IPS DF 19.7 (cell line): ENCODE measurements at places on chromosomes 1 and 21.
A peak's percentile ranks its signal among the peaks of the same experiment; 100 is the strongest.

- DNase-seq: no peak
Measured at GRCh38 chr1:39170731-39171667, 33.5 kb upstream of the MACF1 start.

- DNase-seq: no peak
Measured at GRCh38 chr1:210746024-210746731, 387.8 kb downstream of the KCNH1 start.

- no peak for DNase-seq
Measured at GRCh38 chr1:2983706-2984398, 37.4 kb upstream of the ACTRT2 start.

GRCh38 chr1:11196945-11197344 is 7.8 kb downstream of the ANGPTL7 start:
- DNase-seq: no peak

- no peak for DNase-seq
Measured at GRCh38 chr1:205706601-205707502, 26.5 kb upstream of the SLC45A3 start.

DNA sequence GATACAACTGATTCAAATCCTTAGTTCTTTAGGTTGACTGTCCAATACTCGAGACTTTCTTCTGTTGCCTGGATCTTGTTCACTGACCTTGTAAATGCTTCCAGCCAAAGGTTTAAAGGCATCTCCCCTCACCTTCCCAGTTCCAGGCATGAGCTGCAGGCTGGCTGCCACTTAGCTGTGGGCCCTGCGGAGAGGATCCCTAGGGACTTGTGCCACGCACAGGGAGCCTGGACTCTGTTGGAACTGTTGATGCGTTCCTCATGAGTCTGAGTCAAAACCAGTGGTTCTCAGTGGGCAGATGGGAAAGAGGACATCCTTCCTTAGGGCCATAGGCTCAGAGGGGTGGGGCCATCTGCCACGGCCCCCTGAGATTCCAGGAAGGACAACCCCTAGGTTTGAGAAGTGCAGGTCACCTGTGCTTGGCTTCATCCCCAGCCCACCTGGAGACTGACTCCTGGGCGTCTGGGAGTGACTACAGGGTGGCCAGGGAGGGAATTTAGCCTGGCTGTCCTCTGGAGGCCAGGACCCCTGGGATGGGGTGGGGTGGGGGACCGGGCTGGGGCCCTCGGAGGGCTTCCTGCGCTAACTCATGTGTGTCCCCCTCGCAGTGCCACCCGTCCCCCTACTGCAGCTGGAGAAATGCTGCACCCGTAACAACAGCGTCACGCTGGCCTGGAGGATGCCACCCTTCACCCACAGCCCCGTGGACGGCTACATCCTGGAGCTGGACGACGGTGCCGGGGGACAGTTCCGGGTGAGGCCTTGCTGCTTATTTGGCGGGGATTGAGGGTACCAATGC is 37.6 kb upstream of the GNPAT start:
- no peak for DNase-seq

DNA sequence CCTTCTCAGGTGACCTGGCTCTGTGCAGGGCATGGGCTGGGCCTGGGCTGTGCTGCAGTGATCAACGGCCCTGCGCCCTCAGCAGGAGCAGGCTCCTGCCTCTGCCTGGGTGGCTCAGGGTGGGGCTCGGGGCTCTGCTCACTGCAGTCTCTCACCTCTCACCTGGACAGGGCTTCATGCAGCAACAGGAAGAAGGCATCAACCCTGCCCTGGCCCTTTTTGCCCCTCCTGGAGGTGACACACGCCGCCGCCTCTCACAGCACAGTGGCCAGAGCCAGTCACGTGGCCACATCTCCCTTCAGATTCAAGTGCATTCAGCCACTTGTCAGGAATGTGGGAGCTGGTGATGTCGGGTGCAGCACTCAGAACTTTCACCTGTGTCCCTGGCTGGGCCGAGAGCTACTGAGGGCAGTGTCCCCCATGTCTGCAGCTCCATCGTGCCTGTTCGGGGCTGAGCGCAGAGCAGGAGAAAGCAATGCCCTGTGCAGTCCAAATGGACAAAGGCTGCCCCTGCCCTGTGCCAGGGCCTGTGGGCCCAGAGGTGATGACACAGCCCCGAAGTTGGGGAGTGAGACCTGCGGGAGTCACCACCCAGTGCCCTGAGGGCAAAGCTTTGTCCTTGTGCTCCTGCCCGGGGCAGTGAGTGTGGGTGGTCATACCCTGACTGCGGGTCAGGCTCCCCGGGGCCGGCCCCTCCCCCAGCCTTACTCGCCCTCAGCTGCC is 314.0 kb downstream of the PTPRU start:
- no peak for DNase-seq

DNA sequence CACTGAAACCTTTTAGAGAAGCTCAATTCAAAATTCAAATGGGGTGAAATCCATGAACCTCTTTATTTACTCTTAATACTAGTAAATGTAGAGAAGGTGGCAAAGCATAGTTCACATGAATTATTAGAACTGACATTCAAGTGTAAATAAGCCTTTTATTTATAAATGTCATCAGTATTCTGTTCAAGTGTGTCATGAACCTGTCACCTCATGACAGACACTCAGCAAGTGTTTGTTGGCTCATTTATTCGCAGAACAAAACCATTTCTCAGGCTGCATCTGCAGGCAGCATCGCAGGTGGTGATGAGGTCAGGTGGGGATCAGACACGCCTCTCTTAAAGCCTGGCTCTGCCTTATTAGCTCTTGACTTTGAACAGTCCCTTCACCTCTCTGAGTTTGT is 116.6 kb downstream of the SETD4 start:
- DNase-seq: no peak

- no peak for DNase-seq
Measured at GRCh38 chr1:116763116-116763786, 9.0 kb downstream of the CD2 start.

GRCh38 chr1:180923021-180923841 is 10.5 kb downstream of the KIAA1614 start:
- peak; percentile 98 for DNase-seq
